ENCODE measurements at places on chromosomes 2 and 18.
A peak's percentile ranks its signal among the peaks of the same experiment; 100 is the strongest.

DNA sequence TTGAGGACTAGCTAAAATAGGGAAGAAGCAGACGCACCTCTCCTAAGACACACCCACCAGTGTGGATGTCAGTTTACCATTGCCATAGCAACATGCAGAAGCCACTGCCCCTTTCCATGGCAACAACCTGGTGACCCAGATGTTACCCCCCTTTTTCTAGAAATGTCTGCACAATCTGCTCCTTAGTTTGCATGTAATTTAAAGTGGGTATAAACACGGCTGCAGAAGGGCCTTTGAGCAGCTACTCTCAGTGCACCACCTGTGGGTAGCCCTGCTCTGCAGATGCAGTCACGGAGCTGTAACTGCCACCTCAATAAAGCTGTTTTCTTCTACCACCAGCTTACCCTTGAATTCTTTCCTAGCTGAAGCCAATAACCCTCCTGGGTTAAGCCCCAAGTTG, 87.1 kb downstream of the FBXO15 start:
- no peaks in the 10 kb centered on the region for H3K36me3 ChIP-seq
- peaks cover 30% of the 10 kb centered on the region for H3K27me3 ChIP-seq
- no peak for DNase-seq

DNA sequence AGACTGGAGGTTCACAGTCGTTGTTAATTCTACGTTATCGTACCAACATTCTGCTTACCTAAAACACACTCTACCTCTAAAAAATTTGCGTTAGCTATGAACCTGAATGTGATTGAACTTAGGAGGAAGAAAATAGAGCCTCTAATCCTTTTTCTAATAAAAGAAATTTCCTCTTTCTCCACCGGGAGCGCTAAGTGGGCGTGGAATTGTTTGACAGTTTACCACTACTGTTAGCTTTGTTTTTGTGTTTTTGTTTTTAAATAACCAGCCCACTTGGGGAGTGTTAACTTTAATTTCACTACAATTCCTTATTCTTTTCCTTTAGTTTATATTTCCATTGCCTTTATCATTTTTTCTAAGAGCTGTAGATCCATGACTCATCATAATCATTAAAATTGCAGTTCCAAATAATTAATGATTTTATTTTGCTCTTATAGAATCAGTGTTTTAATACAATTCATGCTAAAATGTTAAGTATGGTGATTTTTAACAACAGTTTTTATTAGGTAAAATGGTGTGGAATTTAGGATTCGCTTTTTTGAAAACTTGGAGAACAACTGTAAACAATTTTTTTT, 55.0 kb upstream of the ITM2C start:
- peaks cover 9% of the 10 kb centered on the region for H3K36me3 ChIP-seq
- no peak overlapping the region for H3K4me3 ChIP-seq
- H3K27ac ChIP-seq = no peak overlapping the region
- no peak for DNase-seq
- H3K27me3 ChIP-seq = no peaks in the 10 kb centered on the region

- no peak overlapping the region for H3K4me3 ChIP-seq
- no peaks in the 10 kb centered on the region for H3K27me3 ChIP-seq
- DNase-seq = no peak
- H3K4me1 ChIP-seq = peaks cover 12% of the 10 kb centered on the region
- H3K36me3 ChIP-seq = peaks cover 2% of the 10 kb centered on the region
Measured at GRCh38 chr2:191877875-191878274, 31.0 kb upstream of the CAVIN2 start.

DNA sequence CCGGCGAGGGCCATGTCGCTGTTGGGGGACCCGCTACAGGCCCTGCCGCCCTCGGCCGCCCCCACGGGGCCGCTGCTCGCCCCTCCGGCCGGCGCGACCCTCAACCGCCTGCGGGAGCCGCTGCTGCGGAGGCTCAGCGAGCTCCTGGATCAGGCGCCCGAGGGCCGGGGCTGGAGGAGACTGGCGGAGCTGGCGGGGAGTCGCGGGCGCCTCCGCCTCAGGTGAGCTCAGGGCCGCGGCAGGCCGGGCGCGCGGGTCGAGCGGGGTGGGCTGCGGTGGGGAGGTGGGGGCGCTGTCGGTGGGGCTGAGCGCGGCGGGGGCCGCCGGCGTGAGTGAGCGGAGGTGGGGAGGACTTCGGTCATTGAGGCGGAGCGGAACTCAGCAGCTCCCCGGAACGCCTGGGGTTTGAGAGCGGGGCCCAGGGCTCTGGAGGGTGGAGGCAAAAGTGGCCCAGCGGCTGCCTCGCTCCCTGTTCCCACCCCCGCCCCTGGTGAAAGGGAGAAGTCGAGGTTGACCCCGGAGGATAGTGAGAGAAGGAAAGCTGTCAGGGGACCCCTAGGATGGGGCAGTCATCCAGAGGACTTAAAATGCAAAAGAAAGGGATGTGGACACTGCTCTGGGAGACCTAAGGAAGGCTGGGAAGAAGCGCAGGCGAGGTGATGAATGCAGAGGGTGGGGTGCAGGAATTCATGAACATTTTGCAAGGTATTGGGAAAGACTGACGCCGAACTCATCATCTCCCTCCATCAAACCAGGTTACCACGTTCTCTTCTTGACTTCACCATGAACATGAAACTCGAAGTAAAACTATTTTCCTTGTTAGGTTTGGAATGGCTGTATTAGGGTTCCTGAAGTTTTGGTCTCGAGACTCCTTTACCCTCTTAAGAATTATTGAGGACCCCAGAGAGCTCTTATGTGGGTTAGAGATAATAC, 633 bp downstream of the MALT1 start:
- H3K27me3 ChIP-seq = no peaks in the 10 kb centered on the region
- H3K4me1 ChIP-seq = peaks cover 11% of the 10 kb centered on the region
- no peaks in the 10 kb centered on the region for H3K36me3 ChIP-seq
- peak overlapping the region; percentile 89 for H3K4me3 ChIP-seq
- DNase-seq = peak; percentile 53

DNA sequence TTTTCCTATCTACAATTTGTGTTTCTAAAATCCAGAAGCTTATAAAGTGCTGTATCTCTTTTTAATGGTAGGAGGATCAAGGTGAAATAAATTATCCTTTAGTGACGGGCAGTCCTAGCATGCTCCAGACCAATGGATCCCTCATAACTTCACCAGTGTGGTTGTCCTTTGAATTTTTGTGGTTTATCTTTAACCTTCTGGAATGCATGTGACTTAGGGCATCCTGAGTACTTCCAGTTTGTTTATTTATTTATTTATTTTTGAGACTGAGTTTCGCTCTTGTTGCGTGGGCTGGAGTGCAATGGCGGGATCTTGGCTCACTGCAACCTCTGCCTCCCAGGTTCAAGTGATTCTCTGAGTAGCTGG, 40.4 kb downstream of the NUP35 start:
- no peak overlapping the region for H3K4me3 ChIP-seq
- H3K36me3 ChIP-seq = peaks cover 56% of the 10 kb centered on the region
- no peak for DNase-seq
- H3K4me1 ChIP-seq = no peaks in the 10 kb centered on the region
- H3K27me3 ChIP-seq = no peaks in the 10 kb centered on the region

GRCh38 chr2:101974663-101975062, 17.1 kb upstream of the IL1R2 start:
- no peaks in the 10 kb centered on the region for H3K36me3 ChIP-seq
- H3K4me3 ChIP-seq = no peak overlapping the region
- H3K4me1 ChIP-seq = peaks cover 8% of the 10 kb centered on the region
- H3K27ac ChIP-seq = no peak overlapping the region

DNA sequence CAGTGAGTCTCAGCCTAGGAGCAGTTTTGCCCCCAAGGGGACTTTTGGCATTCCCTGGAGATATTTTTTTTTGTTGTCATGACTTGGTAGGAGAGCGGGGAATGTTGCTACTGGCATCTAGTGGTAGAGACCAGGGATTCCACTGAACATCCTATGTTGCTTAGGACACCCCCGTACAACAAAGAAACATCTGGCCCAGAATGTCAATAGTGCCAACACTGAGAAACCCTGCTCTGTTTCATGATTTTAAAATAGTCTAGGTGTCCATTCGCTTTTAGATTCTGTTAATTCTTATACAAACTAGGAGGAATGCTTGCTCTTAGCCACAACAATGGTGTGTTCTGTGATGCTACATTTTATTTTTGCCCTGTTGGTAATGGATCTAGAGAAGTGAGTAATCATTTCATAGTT, 225.8 kb upstream of the SIX3 start:
- H3K4me1 ChIP-seq = no peaks in the 10 kb centered on the region
- no peaks in the 10 kb centered on the region for H3K36me3 ChIP-seq
- no peak overlapping the region for H3K4me3 ChIP-seq
- no peak overlapping the region for H3K27ac ChIP-seq

GRCh38 chr2:206452242-206452641, 8.9 kb downstream of the ADAM23 start:
- H3K27ac ChIP-seq = no peak overlapping the region
- DNase-seq = no peak
- H3K27me3 ChIP-seq = peaks cover 37% of the 10 kb centered on the region
- no peaks in the 10 kb centered on the region for H3K36me3 ChIP-seq
- H3K4me1 ChIP-seq = peaks cover 3% of the 10 kb centered on the region

DNA sequence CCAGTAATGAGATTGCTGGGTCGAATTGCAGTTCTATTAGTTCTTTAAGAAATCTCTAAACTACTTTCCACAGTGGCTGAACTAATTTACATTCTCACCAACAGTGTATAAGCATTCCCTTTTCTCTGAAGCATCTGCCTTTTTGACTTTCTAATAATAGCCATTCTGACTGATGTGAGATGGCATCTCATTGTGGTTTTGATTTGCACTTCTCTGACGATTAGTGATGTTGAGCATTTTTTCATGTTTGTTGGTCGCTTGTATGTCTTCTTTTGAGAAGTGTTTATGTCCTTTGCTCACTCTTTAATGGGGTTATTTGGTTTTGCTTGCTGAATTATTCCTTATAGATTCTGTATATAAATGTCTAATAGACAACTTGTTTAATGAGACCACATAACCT, 69.6 kb upstream of the UGP2 start:
- peaks cover 1% of the 10 kb centered on the region for H3K36me3 ChIP-seq
- no peak overlapping the region for H3K27ac ChIP-seq
- no peak for DNase-seq
- no peaks in the 10 kb centered on the region for H3K27me3 ChIP-seq
- no peak overlapping the region for H3K4me3 ChIP-seq
- no peaks in the 10 kb centered on the region for H3K4me1 ChIP-seq

GRCh38 chr2:231991664-231992063, 30.2 kb downstream of the DIS3L2 start:
- DNase-seq = no peak
- H3K27me3 ChIP-seq = no peaks in the 10 kb centered on the region
- no peaks in the 10 kb centered on the region for H3K36me3 ChIP-seq
- peaks cover 9% of the 10 kb centered on the region for H3K4me1 ChIP-seq
- no peak overlapping the region for H3K27ac ChIP-seq
- no peak overlapping the region for H3K4me3 ChIP-seq

DNA sequence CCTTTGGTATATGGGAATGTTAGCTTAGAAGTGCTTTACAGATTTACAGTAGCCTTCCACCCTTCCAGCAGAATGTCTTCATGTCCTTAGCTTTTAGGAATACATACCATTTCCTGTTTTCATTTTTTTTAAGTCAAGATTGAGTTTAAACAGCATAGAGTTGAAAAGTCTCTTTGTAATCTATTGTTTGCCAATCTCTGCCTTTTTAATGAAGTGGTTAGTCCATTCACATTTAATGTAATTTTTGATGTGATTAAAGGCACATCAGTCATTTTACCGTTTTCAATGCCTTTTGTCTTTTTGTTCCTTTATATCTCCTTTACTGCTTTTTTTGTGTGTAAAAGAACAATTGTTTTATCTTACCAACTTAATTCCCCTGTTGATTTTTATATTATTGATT, 233.4 kb upstream of the SMIM21 start:
- H3K4me3 ChIP-seq = no peak overlapping the region
- H3K27ac ChIP-seq = no peak overlapping the region
- H3K4me1 ChIP-seq = peaks cover 7% of the 10 kb centered on the region
- no peaks in the 10 kb centered on the region for H3K27me3 ChIP-seq
- DNase-seq = no peak
